ENCODE measurements at places on chromosomes 3 and 15.

DNA sequence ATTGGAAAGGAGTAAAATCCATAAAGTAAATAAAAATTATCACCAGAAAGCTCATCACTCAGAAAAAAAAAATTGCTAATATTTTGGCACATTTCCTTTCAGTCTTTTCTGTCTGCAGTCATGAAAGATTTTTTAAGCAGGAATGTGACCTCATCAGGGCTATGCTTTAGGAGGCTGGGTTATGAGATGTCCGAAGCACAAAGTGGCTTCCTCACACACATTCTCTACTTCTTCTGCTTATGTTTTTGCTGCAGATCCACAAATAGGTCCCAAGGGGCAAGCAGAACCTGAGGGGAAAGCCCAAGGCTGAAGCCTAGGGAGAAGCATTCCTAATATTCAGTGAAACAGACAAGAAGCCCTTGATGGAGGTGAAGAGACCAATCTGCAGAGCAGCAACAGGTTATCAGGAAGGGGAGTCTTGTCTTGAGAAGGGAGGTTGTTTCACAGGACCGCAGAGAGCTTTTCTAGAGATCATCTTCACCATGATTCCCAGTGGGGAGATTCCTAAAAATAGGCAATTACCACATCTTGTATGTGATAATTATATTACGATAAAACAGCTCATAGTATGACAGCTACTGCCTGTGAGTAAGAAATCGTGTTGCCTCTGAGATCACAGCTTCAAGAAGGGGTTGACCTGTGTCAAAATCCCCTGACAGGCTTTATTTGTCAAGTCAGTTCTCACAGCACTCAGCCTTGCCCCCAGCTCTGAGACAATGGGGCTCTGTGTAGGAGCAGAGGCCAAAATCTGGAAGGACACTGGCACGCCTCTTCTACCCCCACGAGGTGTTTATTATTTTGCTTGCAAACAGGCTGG is 60.5 kb downstream of the IGF2BP2 start:
- DNase-seq, result no peak

DNA sequence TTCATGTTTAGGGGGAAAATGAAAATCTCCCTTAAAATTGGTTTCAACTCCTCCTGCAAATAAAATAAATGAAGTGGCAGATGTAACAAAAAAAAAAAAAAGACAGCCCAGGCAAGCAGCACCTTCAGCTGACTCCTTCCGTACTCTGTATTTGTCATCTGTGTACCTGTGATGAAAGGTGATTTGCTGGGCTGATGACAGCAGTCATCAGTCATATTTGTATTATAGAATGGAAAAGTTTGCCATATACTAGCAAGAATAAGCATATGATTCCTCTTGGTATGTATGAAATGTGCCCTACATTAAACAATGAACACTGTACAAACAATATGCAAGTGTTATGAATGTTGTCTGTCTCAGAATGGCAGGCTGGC is 44.1 kb upstream of the WWTR1 start:
- DNase-seq, result no peak

DNA sequence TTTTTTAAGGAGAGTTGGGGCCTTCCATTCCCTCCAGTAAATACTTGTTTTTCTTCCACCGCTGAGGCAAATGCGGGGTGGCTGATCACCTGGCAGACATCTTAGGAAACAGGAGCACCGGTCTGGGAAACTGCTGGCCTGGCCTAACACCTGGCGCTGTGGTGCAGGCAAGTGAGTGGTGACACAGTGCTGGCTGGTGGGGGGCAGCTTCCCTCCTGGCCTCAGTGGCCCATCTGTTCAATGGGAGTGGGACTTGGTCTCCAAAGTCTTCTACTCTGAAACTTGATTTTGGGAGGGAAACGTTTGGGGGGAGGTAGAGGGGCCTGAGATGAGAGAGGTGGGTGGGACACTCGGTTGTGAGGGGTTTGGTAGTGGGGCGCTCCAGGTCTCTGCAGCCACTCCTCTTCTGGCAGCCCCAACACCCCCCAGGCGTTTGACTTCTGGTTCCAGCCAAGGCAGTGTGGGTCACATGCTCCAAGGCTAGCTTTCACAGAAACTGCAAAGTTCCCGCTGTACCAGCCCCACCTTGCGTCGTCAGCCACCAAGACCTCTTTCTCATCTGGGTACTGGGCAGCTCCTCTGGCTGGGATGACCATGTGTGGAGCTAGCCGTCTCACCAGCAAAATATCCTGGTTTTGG is 4.7 kb downstream of the GHRL start:
- DNase-seq, result no peak

DNA sequence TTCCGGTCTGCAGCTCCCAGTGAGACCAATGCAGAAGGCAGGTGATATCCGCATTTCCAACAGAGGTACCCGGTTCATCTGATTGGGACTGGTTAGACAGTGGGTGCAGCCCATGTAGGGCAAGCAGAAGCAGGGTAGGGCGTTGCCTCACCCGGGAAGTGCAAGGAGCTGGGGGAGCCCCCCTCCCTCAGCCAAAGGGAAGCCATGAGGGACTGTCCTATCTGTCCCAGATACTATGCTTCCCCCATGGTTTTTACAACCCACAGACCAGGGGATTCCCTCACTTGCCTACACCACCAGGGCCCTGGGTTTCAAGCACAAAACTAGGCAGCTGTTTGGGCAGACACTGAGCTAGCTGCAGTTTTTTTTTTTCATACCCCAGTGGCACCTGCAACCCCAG is 71.8 kb downstream of the CPNE4 start:
- no peak for DNase-seq

- DNase-seq, result no peak
Measured at GRCh38 chr3:143311096-143311495, 191.5 kb downstream of the CHST2 start.

GRCh38 chr3:58285334-58285733 is 20.7 kb upstream of the RPP14 start:
- no peak for DNase-seq

DNA sequence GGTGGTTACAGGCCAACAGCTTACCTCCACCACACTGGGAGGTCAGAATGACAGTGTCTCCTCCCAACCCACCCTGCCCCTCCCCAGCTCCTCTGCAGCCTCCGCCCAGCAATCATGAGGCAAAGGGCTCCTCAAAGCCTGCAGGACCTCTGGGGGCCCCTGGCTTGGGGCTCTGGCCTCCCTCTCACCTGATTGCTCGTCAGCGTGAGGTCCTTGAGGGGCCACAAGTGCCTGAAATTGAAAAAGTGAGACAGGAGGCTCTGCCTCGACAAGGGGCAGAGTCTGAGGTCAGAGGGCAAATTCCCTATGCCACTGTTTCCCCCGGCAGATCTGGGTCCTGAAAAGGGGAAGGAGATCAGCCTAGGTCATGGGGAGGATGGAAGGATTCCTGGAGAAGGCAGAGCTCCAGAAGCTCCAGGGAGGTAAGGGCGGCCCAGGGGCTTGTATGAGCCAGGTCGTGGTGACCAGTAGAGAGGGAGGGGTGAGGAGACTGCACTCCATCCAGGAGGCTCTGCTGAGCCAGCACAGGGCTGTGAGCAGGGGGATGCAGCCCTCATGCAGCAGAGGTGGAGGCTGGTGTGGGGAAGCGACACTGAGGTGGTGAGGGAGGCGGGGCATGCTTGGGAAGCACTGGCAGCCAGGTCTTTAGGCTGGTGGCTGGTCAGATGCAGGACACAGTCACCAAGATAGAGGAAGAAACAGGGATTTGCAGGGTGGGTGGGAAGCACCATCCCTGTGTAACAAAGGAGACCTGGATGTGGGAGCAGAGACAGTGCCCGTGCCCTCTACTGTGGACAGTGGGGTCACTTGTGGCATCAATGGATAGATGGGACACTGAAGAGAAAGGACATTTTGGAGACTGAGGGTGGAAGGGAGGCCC is 20.1 kb downstream of the ALS2CL start:
- peak; percentile 5 for DNase-seq

DNA sequence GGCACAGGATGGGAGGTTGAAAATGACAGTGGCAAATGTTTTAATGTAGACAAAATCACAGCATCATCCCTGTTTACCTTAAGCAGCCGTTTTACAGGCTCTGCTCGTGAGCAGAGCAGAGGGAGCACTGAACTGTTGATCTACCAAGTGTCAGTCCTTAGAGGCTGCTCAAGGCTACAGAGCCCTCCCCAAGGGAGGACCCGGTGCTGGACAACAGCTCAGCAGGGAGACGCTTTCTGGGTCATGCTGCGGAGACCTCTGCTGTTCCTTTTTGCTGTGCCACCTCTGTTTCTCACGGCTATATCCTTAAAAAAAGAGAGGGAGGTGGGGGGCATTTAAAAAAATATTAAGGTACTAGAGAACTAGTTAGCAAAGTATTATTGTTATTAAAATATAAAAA is 400.2 kb downstream of the GABRB3 start:
- no peak for DNase-seq

- no peak for DNase-seq
Measured at GRCh38 chr15:40335938-40336743, 4.6 kb downstream of the CCDC9B start.

- no peak for DNase-seq
Measured at GRCh38 chr3:146308682-146309081, 57.8 kb upstream of the PLSCR4 start.

DNA sequence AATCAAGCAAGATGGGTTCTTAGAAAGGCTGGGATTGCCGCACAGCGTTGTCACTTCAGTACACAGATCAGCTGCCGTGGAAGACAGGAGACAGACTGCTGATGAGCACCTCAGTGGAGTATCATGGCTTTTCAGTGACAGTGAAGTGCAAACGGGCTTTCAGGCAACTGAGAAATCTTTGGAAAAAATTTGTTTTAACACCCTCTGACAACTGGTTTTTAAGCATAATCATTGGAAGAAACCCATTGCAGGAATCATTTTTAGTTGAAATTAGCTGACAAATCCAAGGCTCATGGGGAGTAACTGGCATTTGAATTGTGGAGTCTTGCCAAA is 418.8 kb downstream of the OTOL1 start:
- no peak for DNase-seq

GRCh38 chr3:28667646-28668621 is 319.3 kb upstream of the AZI2 start:
- peak; percentile 28 for DNase-seq

GRCh38 chr3:64079369-64080150 is 56.3 kb upstream of the PSMD6 start:
- no peak for DNase-seq

- DNase-seq, result no peak
Measured at GRCh38 chr3:171320750-171321558, 139.3 kb downstream of the TNIK start.

DNA sequence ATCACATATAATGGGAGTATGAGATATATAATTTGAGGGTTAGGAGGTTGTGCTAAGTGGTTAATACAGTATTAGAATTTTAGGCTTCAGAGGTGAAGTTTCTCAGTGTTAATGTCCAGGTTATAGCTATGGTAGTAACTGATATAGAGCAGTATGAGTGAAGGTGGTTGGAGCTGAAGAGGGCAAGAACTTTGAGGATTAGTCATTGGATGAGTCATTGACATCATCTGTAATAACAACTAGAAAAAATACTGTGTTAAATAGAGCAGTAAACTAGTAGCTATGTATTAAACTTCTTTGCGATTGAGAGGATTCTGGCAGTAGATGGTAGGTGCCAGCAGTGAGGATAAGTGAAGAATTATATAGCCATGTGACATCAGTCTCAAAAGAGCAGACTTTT is 47.5 kb upstream of the EIF3J start:
- DNase-seq, result no peak

- no peak for DNase-seq
Measured at GRCh38 chr15:59694779-59695178, 5.7 kb upstream of the BNIP2 start.

DNA sequence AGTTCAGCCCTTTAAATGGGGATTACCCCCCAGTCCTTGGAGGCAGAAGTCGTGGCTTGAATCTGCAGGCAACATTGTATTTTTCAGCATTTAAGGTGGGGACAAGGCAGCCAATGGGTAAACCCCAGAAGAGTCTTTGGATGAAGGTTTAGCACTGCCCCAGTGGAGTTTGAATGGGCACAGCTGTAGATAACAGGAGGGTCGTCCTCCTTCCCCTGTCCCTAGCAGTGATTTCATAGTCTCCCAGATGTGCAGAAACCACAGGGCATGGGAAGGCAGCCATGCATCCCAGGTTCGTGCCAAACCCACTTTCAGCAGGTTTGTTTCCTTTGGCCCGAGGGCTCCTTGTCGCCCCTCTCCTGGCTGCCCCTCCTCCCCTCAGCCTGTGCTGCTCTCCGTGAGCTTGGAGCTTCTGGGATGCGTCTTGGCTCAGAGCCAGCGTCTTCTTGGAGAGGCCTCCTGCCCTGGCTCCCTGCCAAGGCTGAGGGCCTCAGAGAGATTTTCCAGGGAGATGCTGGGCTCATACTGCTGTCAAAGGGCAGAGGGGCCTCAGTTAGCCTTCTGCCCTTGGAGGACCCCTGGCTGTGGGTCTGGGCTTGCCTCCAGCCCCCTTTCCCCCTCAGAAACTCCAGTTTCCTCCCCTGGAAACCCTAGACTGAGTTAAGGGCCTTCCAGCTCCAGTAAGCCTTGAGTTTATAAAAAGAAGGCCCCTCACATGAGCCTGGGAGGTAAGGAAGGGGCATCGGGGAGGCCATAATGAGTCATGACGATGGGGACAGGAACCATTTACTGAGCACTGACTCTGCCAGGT is 48.9 kb upstream of the POLG start:
- DNase-seq, result peak; percentile 54

GRCh38 chr15:25866874-25867273 is 3.7 kb upstream of the ATP10A start:
- no peak for DNase-seq

- DNase-seq, result no peak
Measured at GRCh38 chr3:81339040-81339845, 422.2 kb downstream of the GBE1 start.

GRCh38 chr15:89827829-89828228 is 13.2 kb upstream of the ANPEP start:
- DNase-seq, result no peak

- DNase-seq, result no peak
Measured at GRCh38 chr3:11727207-11727606, 83.5 kb upstream of the VGLL4 start.

- no peak for DNase-seq
Measured at GRCh38 chr3:27485866-27486265, 1.7 kb upstream of the SLC4A7 start.

DNA sequence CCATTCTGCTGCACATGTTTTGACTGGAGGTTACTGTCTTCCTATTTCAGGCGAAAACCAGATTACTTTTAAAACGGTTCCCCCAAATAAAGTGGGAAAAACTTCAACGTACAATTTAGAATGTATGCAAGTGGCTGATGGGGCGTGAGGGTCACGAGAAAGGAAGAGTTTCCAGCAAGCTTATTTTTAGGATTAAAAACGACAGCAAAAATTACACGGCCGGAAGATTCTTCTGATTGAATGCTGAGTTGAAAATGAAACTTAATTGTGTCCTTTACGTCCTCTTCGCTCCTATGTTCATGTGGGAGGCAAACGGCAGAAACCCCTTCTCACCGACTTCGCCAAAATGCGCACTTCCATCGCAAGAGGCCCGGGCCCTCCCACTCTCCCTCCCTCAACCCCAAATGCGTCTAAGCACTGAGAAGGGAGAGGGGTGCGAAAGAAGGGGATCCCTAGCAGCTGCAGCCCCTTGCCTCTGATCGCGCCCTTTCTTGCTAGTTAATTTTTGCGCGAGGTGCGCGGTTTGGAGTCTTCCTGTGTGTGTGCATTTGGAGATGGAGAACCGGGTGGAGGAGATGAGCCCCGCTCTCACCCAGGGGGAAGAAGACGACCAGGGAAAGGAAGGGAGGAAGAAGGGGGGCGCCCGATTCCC is 656 bp downstream of the CD47 start:
- peak; percentile 24 for DNase-seq
